Stimulated activated CD8-positive, alpha-beta memory T cell treated with anti-CD3 and anti-CD28 coated beads, Interleukin-7, amount 100 ng/mL, for 48 hours (primary cell): ENCODE measurements at places on chromosomes 12 and 14.

GRCh38 chr14:55446127-55446736, 5.8 kb upstream of the TBPL2 start:
- no peak for DNase-seq

DNA sequence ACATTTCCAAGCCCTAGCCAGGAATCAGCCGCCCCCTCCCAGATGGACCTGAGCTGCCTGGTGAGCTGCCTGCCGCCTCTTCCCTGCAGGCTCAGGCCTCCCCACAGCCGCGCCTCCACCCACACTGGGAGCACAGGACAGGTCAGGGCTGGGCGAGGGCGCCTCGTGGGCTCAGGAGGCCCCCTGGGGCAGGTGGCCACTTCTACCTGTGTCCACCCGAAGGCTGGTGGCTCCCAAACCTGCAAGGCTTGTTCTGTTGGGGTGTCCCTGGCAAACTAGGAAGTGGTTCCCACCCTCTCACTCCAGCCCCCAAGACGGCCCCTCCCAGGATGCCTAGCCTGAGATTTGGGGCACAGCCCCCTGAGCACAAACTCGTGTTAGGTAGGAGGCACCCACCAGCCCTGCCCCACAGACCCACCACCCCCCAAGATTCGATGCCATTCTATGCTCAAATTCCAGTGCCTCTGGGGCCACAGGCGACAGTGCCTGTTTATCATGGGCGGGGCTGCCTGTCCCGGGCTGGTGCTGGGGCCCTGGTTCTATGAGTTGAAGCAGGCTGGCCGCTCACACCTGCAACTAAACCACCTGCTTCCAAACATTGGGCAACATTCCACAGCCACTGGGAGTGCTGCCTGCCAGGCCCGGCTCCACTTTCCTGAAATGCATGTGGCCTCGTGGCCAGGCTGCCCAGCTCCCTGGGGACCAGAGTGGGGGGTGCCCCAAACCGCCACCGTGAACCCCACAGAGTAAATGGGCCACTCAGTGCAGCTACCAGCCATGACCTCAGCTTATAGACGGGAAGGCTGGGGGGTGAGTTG, 6.8 kb downstream of the MMP17 start:
- DNase-seq = no peak

DNA sequence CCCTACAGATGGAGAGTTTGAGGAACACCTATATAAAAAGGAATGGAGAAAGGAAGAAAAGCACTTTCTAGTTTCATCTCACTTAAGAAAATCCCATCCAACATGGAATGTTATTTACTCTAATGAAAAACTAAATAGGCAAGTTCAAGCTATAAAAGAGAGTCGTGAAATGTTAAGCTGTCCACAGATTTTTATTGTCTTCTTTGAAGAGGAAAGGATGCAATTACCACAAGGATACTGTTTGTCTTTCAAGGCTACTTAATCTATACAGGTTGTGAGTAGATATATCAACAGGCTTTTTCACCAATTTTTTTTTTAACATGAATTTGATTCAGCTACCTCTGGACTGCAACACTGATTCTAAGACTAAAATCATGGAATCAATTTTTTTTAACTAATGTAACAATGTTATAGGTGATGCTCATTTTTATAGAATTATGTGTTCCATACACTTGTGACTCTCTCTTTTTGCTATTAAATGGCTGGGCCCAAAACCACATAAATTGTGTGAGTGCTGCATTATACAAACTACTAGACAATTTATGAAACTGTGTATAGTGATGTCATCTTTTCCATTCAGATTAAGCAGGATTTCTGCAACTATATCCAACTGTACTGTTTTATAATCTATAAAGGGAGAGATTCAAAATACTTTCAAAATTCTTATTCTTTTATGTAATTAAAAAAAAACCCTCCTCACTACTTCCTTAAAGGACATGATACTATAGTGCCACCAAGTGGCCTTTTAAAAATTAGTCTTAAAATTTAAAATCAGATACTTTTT, 26.8 kb upstream of the BMAL2 start:
- DNase-seq = no peak

GRCh38 chr12:49923880-49924556, 20.3 kb upstream of the FAIM2 start:
- DNase-seq = no peak

GRCh38 chr14:76768671-76769500, 7.6 kb downstream of the VASH1 start:
- DNase-seq = no peak
